Stimulated activated naive B cell treated with anti-CD40 and anti-IgM and Interleukin-4, amounts not matched to agents 10 μg/mL and 1 μg/mL and 100 μg/mL, for 72 hours (primary cell): ENCODE measurements at places on chromosomes 7 and 10.

DNA sequence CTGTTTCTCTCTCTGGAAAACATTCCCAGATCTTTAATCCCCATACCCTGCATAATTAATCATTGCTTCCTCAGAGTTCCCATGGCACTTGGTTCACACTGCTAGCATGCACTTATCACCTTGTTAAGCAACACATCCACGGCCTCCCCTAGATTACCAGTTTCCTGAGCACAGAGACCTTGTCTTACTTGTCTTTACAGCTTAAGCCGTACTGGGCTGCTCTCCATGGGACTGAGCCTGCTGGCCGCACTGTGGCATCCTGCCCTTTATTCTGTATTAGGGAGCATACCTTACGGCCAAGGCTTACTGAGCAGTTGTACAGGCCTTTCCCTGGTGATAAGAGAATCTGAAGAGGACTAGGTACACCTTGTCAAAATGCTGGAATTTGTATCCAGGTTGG lies 190.2 kb downstream of the REEP3 start:
- H3K4me1 ChIP-seq: peaks cover 77% of the 10 kb centered on the region
- H3K36me3 ChIP-seq: no peaks in the 10 kb centered on the region
- peak overlapping the region; percentile 60 for H3K4me3 ChIP-seq
- H3K27ac ChIP-seq: no peak overlapping the region

DNA sequence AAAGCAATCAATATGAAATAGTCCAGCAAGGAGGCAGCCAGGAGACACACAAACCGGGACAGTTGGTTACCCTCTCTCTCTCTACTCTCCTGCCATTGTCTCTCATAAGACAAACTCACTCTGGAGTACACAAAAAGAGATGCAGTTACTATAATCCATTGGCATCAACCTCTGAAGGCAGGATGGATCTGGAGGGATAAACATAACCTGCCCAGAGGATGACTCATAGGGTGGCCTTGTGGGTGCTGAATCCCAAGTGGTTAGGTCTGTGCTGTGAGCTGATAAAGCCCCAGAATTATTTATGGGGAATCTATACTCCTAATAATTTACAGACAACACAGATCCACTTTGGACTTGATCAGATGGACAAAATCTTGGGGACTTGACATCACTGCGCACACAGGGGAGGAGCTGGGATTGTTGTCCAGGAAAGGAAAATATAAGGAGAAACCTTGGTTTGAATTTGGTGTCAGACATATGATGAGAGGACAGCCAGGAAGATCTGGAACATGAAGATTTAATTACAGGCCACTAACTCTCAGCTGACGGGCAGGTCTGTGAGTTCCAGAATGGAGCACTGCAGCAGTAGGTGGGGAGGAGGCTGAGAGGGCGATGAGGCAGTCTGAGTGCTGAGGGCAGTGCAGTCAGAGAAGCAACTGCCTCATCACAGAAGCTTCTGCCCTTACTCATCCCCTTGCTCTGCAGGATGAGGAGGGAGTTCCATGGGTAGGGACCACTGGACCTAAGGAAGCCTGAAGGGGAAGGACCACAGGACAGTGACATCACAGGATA lies 113.9 kb upstream of the PRSS58 start:
- no peaks in the 10 kb centered on the region for H3K36me3 ChIP-seq
- H3K27ac ChIP-seq: no peak overlapping the region
- no peak overlapping the region for H3K4me3 ChIP-seq
- DNase-seq: no peak

DNA sequence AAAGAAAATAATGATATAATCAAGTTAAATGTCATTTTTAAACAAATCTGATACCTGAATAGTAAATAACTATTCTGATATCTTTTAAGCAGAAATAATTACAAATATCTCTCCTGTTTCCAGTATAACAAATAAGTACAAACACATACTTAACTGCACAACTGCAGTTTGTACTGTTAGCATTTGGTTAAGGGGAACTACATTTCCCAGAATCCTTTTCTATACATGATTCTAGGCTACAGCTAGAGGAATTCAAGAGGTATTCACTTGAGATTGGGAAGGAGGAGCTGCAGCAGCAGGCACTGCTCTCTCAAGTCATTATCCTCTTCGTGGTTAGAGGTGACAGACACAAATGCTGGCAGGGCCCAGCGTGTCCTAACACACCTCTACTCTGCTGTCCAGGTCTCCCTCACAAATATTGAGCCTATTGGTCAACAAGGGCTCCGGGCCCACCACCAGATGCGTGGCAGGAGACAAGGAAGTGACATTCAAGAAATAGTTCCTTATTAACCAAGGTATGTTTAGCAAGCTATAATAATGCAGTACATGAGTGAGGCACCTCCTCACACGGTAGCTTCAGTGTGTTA lies 255.1 kb upstream of the MKLN1 start:
- peaks cover 42% of the 10 kb centered on the region for H3K36me3 ChIP-seq
- no peak overlapping the region for H3K4me3 ChIP-seq
- H3K27me3 ChIP-seq: no peaks in the 10 kb centered on the region
- H3K4me1 ChIP-seq: peaks cover 62% of the 10 kb centered on the region
- no peak overlapping the region for H3K27ac ChIP-seq

DNA sequence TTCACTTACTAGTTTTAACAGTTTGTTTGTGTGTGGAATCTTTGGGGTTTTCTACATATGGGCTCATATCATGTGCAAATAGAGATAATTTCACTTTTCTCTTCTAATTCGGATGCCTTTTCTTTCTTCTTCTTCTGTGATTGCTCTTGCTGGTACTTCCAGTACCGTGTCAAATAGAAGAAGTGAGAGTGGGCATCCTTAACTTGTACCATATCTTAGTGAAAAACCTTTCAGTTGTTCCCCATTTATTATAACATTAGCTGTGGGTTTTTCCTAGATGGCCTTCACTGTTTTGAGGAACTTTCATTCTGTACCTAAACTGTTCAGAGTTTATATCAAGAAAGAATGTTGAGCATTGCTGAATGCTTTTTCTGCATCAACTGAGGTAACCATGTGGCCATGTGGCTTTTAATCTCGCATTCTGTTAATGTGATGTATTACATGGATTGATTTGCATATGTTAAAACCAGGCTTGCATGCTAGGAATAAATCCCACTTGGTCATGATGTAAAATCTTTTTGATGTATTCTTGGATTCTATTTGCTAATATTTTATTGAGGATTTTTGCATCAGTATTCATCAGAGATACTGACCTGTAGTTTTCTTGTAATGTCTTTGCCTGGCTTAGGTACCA lies 78.7 kb downstream of the FAM107B start:
- H3K4me3 ChIP-seq: no peak overlapping the region
- H3K4me1 ChIP-seq: peaks cover 22% of the 10 kb centered on the region
- no peaks in the 10 kb centered on the region for H3K27me3 ChIP-seq
- H3K36me3 ChIP-seq: peaks cover 2% of the 10 kb centered on the region

- peaks cover 30% of the 10 kb centered on the region for H3K4me1 ChIP-seq
- peak; percentile 49 for DNase-seq
- peak overlapping the region; percentile 2 for H3K27ac ChIP-seq
- no peak overlapping the region for H3K4me3 ChIP-seq
- H3K36me3 ChIP-seq: no peaks in the 10 kb centered on the region
These were observed 364.8 kb downstream of the SFMBT2 start for GRCh38 chr10:7045891-7046599.

DNA sequence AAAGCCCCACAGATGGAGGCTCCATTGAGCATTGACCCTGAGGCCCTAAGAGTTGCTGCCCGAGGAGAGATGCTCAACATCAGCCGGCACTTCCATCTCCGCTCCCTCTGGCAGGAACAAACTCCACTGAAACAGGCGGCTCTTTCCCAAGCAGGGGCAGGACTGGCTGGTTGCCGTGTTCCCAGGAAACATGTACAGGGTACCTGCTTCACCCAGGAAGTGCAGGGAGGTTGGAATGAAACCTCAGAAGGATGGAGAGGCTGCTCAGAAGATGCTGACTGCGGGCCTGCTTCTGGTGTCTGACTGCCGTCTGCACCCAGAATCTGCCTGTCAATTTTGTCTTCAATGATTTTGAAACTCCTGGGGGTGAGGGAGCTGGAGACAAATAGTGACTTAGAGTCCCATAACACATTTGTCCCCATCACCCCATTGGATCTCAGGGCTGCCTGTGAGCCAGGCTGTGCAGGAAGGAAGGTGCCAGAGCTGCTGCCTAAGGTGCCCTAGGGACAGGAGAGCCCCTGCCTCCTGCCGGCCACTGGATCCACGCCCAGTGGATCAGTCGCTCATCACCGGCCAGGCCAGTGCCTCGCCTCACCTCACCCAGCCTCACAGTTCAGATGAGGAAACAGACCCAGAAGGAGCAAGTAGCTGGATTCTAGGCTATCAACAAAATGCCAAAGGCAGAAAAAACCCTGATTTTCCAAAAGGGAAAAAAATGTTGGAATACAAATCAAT lies 237.3 kb downstream of the PTPRN2 start:
- no peaks in the 10 kb centered on the region for H3K27me3 ChIP-seq
- no peak overlapping the region for H3K4me3 ChIP-seq
- no peaks in the 10 kb centered on the region for H3K4me1 ChIP-seq
- no peak overlapping the region for H3K27ac ChIP-seq
